Mesangial cell (primary cell): ENCODE measurements at places on chromosomes 5 and 9. TPM values are rescaled to one million over a fixed set of nuclear protein-coding genes. Genes with fewer than 3 reads are reported as not detected.

The DNLZ gene
- 20.8 and 41.2 TPM in 2 replicates for total RNA-seq

The PLPP7 gene
- 4.4 and 4.7 TPM in 2 replicates for total RNA-seq

The AGXT2 gene
- not detected in 2 replicates for total RNA-seq

The TRUB2 gene
- 16.6 and 17.2 TPM in 2 replicates for total RNA-seq

The GABRA1 gene
- not detected in 2 replicates for total RNA-seq
